GM23248 (cell line): ENCODE measurements at places on chromosomes 6 and 20. TPM values are rescaled to one million over a fixed set of nuclear protein-coding genes. Genes with fewer than 3 reads are reported as not detected.

- peaks cover 7% of the 10 kb centered on the region; the same call in 1 of the 2 replicates for H3K27me3 ChIP-seq
- H3K27ac ChIP-seq = no peak overlapping the region
- H3K4me3 ChIP-seq = no peak overlapping the region
Measured at GRCh38 chr6:170163405-170164170, 127.3 kb downstream of the DLL1 start.

DNA sequence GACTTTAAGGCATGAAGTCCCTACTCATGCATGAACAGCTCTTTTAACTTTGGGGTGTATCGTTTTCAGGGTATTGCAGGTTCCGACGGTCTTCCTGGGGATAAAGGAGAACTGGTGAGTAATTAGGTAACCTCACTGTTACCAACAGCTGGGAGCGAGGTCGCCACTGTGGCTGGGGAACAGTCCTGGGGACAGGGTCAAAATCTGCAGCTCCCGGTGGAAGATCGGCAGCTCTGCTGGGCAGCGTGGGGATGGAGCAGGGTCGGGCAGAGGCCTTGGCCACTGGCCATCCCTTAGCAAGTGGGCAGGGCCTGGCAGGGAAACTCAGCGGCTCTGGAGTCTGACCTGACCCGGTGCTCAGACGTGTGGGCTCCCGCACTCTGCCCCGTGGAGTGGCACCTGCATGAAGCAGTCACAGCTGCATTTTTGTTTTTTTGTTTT lies 16.1 kb downstream of the COL9A3 start:
- H3K4me3 ChIP-seq = no peak overlapping the region
- no peaks in the 10 kb centered on the region for H3K36me3 ChIP-seq
- H3K4me1 ChIP-seq = no peaks in the 10 kb centered on the region
- H3K27me3 ChIP-seq = no peaks in the 10 kb centered on the region
- H3K27ac ChIP-seq = no peak overlapping the region

DNA sequence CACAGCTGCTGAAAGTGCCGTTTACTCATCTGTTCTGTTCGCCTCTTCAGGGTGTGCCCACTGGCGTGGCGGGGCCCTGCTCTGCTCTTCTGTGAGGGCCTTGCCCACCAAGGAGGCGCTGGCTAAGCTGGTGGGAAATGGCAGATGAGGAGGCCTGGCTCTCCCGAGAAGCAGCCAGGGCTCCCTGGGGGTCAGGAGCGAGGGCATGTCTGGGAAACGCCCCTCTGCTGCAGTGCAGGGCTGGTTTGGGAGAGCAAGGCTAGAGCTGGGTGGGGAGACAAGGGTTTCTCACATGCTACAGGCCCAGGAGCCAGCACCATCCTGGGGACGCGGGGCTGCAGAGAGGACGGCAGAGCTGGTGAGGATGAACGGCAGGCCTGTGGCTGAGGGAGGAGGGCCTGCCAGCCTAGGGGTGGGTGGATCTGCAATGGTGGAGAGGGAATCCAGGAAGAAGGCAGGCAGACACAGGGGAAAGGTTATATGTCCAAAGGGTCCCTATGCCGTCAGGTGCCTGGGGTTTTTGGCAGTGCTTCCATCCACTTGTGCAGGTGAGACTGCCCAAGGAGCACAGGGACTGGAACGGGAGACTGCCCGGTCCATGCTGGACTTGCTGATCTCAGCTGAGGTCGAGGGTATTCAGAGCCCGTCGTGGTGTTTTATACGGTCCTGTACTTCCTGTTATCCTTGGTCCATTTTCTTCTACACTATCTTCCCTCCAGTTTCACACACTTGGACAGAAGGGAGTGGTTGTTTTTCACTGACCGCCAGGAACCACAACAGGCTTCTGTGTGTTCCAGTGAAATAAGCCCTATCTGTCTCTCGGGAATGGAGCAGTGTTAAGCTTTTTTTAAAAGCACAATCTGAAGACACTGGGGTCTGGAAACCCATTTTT lies 119.2 kb downstream of the SYCP2 start:
- H3K27me3 ChIP-seq = no peaks in the 10 kb centered on the region; the same call in 1 of the 2 replicates
- DNase-seq = no peak
- no peaks in the 10 kb centered on the region for H3K36me3 ChIP-seq
- no peak overlapping the region for H3K27ac ChIP-seq
- no peak overlapping the region for H3K4me3 ChIP-seq
- no peaks in the 10 kb centered on the region for H3K4me1 ChIP-seq

GRCh38 chr6:38138374-38138773 lies 318.8 kb downstream of the ZFAND3 start:
- H3K27ac ChIP-seq = no peak overlapping the region
- H3K36me3 ChIP-seq = 0 out of 2 replicates have a peak, but pooled peaks cover 7% of the 10 kb centered on the region
- H3K27me3 ChIP-seq = no peaks in the 10 kb centered on the region
- H3K4me3 ChIP-seq = no peak overlapping the region

DNA sequence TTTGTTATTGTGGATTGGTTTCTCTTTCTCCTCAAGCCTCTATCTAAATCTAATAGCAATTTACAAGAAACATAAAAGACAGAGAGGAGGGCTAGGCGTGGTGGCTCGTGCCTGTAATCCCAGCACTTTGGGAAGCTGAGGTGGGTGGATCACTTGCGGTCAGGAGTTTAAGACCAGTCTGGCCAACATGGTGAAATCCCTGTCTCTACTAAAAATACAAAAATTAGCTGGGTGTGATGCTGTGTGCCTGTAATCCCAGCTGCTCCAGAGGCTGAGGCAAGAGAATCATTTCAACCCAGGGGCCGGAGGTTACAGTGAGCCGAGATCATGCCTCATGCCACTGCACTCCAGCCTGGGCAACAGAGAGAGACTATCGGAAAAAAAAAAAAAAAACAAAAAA lies 46.6 kb downstream of the SLC2A12 start:
- no peak overlapping the region for H3K27ac ChIP-seq
- H3K36me3 ChIP-seq = no peaks in the 10 kb centered on the region
- DNase-seq = no peak
- H3K4me1 ChIP-seq = no peaks in the 10 kb centered on the region
- H3K27me3 ChIP-seq = peaks cover 23% of the 10 kb centered on the region

GRCh38 chr20:58130156-58130555 lies 98.3 kb downstream of the ANKRD60 start:
- H3K4me3 ChIP-seq = no peak overlapping the region
- no peak overlapping the region for H3K27ac ChIP-seq
- H3K27me3 ChIP-seq = no peaks in the 10 kb centered on the region
- no peaks in the 10 kb centered on the region for H3K36me3 ChIP-seq

DNA sequence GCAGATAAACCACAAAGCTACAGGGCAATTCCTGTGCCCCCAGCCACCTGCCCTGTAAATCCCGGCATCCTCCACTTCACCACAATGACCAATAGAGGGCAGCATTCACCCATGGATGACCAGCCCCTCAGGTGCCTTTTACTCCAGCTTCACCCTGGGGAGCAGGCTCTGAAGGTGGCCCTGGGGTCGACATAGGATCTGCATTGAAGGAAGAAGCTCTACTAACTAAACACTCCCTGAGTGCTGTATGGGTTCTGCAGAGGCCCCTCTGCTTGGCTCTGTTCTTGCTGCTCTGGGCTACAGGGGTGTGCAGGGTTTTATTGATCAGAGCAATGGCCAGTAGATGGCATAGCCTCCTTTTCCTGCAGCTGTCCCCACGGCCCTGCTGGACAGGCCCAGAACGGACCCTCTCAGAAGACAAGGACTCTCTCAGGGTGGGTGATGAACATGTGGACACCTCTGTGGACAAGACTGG lies 20.3 kb downstream of the CST4 start:
- H3K4me1 ChIP-seq = no peaks in the 10 kb centered on the region
- no peaks in the 10 kb centered on the region for H3K27me3 ChIP-seq
- peak; percentile 62 for DNase-seq
- no peak overlapping the region for H3K27ac ChIP-seq

DNA sequence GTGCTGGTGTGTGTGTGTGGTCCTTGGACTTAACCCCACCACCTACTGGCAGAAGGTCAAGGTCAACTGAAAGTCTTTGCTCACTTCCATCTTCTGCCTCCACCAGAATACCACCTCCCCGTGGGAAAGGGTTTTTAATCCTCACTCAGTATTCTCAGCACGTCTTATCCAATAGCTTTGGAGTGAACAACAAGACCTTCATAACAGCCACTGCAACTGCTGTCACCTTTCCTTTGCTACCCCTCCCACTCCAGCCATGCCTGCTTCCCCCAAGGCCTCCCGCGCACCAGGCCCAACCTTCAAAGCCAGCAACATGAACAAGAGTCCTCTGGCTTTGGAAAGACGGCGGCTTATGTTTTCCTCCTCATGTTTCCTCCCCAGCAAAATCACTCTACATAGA lies 787 bp upstream of the BTN2A2 start:
- no peak overlapping the region for H3K4me3 ChIP-seq
- DNase-seq = no peak
- no peaks in the 10 kb centered on the region for H3K27me3 ChIP-seq
- no peak overlapping the region for H3K27ac ChIP-seq
- no peaks in the 10 kb centered on the region for H3K36me3 ChIP-seq
- peaks cover 5% of the 10 kb centered on the region; the same call in 1 of the 2 replicates for H3K4me1 ChIP-seq

- no peaks in the 10 kb centered on the region for H3K36me3 ChIP-seq
- no peaks in the 10 kb centered on the region for H3K27me3 ChIP-seq
- H3K27ac ChIP-seq = no peak overlapping the region
Measured at GRCh38 chr6:139014945-139015344, 13.6 kb upstream of the ABRACL start.

- 0 out of 2 replicates have a peak, but pooled peaks cover 4% of the 10 kb centered on the region for H3K27me3 ChIP-seq
- H3K27ac ChIP-seq = peak overlapping the region; percentile 52; the same call in 1 of the 2 replicates
- H3K4me3 ChIP-seq = no peak overlapping the region
- peaks cover 30% of the 10 kb centered on the region for H3K4me1 ChIP-seq
- peak; percentile 89 for DNase-seq
- no peaks in the 10 kb centered on the region for H3K36me3 ChIP-seq
Measured at GRCh38 chr6:33885132-33886057, 81.6 kb upstream of the MLN start.

DNA sequence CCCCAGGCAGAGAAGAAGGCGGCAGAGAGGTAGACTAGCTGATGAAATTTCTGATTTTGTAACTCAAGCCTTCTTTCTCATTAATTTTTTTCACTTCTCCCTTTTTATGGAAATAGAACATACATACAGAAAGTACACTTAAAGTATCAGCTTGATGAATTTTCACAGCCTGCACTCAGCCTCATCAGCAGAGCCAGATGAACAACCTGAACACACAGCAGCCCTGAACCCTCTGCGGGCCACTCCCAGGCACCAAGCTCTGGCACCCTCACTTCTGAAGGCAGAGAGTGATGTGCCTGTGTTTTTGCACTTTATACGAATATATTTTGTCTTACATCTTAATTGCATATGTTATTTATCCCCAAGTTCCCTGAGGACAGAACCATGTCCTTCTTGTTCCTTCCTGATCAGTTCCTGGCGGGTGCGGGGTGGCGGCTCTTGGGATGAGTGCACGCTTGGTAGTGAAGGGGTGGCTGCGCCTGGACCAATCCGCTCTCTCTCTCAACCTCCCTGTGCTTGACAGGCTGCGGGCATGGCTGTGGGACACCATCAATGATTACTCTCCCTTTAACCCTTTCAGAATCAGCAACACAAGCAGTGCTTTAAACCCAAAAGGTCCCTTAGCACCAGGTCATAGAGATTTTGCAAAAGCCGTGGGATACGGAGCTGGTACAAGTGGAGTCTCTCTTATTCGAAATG lies 34.8 kb upstream of the AFDN start:
- DNase-seq = no peak
- no peaks in the 10 kb centered on the region for H3K36me3 ChIP-seq
- no peaks in the 10 kb centered on the region for H3K4me1 ChIP-seq
- no peak overlapping the region for H3K4me3 ChIP-seq
- peaks cover 8% of the 10 kb centered on the region for H3K27me3 ChIP-seq

- peaks cover 22% of the 10 kb centered on the region for H3K4me1 ChIP-seq
- H3K4me3 ChIP-seq = no peak overlapping the region
- no peaks in the 10 kb centered on the region for H3K27me3 ChIP-seq
Measured at GRCh38 chr6:15622045-15622740, 40.6 kb downstream of the DTNBP1 start.

GRCh38 chr20:37776049-37776448 lies 82.2 kb downstream of the CTNNBL1 start:
- H3K27ac ChIP-seq = no peak overlapping the region
- no peaks in the 10 kb centered on the region for H3K4me1 ChIP-seq
- H3K36me3 ChIP-seq = peaks cover 12% of the 10 kb centered on the region

DNA sequence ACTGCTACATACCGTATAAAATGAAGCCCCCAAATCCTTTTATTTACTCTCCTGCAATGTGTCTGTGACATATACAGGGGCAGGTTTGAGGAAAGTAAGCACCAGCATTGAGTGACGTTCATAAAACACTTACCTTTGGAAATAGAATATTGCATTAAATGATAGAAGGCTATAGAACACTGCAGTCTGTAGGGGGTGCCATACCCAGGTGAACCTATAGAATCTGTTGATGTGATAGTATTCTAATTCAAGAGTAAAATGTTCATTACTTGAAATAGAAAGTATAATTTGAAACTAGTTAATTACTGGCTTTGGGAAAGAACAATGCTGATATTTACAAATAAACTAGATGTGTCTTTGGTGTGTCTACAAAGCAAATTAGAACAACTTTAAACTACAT lies 47.0 kb upstream of the PRL start:
- H3K27ac ChIP-seq = no peak overlapping the region
- DNase-seq = no peak
- no peaks in the 10 kb centered on the region for H3K4me1 ChIP-seq
- H3K4me3 ChIP-seq = no peak overlapping the region
- H3K27me3 ChIP-seq = no peaks in the 10 kb centered on the region

DNA sequence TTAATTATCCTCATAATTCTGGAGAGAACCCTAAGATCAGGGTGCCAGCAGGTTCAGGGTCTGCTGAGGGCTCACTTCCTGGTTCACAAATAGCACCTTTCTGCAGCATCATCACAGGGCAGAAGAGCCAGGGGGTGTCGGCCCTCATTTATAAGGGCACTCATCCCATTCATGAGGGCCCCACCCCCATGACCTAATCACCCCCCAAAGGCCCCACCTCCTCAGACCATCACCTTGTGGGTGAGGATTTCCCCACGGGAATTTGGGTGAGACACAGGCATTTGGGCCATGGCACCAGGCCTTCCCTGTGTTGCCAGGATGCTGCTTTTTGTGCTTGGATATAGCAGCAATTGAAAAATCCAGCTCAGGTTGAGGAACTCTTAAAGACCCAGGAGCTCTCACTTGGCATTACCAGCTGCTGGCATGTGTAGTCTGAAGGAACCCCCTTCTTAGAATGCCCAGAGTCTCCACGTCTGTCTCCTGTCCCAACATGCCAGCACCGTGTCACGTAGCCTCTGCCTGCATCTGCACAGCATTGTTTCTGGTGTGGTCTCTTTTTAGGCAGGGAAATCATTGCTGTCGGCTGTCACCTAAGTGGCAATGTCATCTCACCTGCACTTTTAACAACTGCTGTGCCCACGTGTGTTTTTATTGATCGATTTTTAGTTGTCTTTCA lies 71.5 kb downstream of the RPP40 start:
- no peak overlapping the region for H3K4me3 ChIP-seq
- H3K36me3 ChIP-seq = 0 out of 2 replicates have a peak, but pooled peaks cover 3% of the 10 kb centered on the region

Gene VTA1
- total RNA-seq = 93.8 and 108 TPM in 2 replicates

Gene PNISR
- 46.6 and 56.3 TPM in 2 replicates for total RNA-seq

Gene SLC44A4
- not detected in 2 replicates for total RNA-seq

Gene LINC00237
- total RNA-seq = not detected in 2 replicates

Gene VPS16
- total RNA-seq = 35.2 and 36.2 TPM in 2 replicates

Gene SAPCD1
- total RNA-seq = 2.5 TPM in 1 of 2 replicates, not detected in the other

Gene GSTA3
- total RNA-seq = not detected in 2 replicates

Gene FKBP1C
- 0.11 and 0.13 TPM in 2 replicates for total RNA-seq
